ENCODE measurements at places on chromosomes 5 and 9.

GRCh38 chr5:82341325-82341724 is 63.2 kb upstream of the RPS23 start:
- no peak for DNase-seq

- no peak for DNase-seq
These were observed 265.2 kb upstream of the MSX2 start for GRCh38 chr5:174459071-174459702.

DNA sequence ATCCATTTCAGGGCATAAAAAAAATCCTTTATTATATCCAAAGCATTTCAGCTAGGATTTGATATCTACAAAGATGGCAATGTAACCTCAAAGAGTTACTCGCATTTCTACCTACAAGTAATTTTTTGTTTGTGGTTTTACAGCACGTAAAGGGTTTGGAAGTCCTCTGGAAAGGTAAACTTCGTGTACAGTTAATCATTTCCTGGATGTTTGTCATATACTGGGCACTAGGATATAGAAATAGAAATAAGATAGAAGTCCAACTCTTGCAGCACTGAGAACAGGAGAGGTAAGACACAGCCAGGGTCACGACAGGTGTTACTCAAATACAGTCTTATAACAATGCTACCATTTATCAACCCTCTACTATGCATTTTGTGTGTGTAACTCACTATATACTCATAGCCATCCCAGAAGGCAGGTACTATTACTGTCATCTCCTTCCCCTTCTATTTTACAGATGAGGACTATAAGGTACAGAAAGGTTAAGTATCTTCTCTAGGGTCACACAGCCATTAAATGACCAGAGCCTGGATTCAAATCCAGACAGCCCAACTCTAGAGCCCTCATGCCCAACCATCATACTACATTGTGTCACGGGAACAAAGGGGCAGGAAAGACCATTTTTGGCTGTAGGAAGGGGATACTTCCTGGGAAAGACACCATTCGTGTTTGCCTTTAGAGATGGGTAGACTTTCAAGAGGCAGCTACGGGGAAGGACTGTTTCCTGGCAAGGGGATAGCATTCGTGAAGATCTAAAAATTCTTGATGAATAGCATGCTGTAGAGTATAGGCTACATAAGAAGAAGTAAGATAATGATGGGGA is 19.0 kb downstream of the NDUFA8 start:
- DNase-seq, result no peak

GRCh38 chr5:133679534-133679933 is 67.2 kb upstream of the FSTL4 start:
- DNase-seq, result no peak

DNA sequence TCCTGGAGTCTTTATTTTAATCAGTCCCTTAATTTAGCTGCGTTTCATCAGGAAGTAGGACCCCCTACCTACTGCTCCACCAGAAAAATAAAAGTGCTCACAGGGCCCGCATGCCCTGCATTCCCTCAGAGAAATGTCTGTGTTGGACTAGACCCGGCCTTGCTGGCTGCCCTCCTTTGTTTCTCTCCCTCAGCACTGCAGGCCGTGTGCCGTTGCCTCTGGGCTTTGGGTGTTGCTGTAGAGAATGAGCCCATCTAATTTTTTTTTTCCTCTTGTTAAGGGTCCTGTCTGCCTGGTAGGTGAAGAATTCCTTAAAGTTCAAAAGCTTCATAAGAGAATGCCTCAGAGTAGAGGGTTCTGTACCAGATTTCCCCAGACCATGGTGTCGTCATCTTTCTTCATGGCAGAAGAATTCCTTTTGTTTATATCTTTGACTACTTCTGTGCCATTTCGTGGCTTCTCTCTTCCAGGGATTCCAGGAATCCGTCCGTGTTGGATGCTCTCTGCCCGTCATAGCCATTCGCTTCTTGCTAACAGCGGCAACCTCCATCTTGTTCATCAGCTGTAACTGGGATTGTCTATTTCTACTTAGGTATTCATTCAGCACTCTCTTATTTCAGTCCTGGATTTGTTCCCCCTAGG is 49.8 kb upstream of the ANGPTL2 start:
- no peak for DNase-seq

- no peak for DNase-seq
These were observed 1.8 kb downstream of the TRIM7 start for GRCh38 chr5:181203093-181203711.

- peak; percentile 21 for DNase-seq
These were observed 577.5 kb upstream of the CLINT1 start for GRCh38 chr5:158436271-158437065.

GRCh38 chr9:22657713-22658112 is 211.1 kb downstream of the DMRTA1 start:
- DNase-seq, result no peak

- DNase-seq, result no peak
These were observed 72.8 kb downstream of the PRRT1B start for GRCh38 chr9:131618071-131618479.

- no peak for DNase-seq
These were observed 49.0 kb upstream of the SUSD3 start for GRCh38 chr9:93009337-93010015.

GRCh38 chr5:61055434-61056006 is 106.7 kb downstream of the SMIM15 start:
- no peak for DNase-seq

Data from CD4-positive, alpha-beta T cell treated with Interferon alpha-2 for 1 hour (primary cell).